Smooth muscle cell of the brain vasculature (primary cell): ENCODE measurements at places on chromosomes 6 and 20.

- no peak for DNase-seq
Measured at GRCh38 chr6:160662429-160662828, 1.6 kb downstream of the LPA start.

- no peak for DNase-seq
Measured at GRCh38 chr6:140594806-140595128, 1220.3 kb upstream of the CITED2 start.

- no peak for DNase-seq
Measured at GRCh38 chr6:112269979-112270566, 15.7 kb upstream of the LAMA4 start.

DNA sequence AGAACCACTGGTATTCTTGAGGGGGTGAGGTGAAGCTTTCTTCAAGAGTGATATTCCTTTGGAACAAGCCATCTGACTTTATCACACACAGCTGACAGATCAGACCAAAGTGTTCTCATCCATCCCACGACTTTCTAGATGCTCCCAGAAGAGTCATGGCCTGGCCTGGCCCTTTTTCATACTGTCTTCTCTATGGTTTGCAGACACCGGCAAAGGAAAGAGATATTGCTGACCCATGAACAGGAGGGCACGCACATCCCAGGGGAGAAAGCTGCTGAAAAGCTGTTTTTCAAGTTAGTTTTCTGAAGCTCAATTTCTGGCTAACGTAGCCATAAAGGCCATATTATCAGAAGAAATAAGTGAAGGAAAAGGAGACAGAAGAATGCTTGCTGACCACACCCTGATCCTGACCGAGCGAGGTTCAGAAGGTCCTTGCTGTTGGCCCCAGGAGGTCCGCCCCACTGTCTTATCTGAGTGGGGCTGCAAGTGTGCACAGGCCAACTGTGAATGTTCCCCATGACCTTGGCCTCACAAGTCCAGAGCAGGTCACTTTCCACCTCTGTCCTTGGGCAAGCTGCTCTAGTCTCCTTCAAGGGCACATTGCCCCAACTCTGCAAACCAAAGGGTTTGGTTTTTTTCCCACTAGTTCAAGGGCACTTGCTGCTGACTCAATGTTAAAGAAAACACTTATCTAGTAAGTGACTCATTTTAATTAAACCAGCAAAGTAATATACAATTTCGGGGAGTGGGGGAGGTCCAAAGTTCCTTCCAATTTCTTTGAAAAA lies 2.0 kb downstream of the ACSS1 start:
- no peak for DNase-seq

DNA sequence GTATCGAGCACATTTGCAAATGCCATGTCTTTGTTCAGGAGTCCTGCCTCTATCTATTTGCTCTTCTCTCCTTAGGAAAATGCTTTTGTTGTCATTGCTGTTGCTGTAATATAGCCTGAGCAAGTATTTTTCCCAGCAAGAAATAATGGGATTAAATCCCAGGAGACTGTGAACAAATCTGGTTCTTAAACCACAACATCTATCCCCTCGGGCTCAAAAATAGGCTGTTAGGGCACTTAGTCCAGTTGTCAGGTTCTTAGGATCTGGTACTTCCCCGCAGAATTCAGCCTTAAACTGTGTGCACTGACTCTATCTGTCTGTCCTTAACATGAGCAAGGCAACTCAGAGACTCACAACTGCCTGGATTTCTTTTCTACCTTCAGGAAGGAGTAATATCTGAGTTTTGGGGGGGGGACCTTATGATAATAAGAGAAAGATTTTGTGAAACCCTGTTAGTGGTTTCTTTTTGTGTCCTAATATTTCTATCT lies 437.5 kb downstream of the HTR1B start:
- no peak for DNase-seq

- DNase-seq = no peak
Measured at GRCh38 chr6:160065200-160065599, 56.4 kb upstream of the SLC22A1 start.

DNA sequence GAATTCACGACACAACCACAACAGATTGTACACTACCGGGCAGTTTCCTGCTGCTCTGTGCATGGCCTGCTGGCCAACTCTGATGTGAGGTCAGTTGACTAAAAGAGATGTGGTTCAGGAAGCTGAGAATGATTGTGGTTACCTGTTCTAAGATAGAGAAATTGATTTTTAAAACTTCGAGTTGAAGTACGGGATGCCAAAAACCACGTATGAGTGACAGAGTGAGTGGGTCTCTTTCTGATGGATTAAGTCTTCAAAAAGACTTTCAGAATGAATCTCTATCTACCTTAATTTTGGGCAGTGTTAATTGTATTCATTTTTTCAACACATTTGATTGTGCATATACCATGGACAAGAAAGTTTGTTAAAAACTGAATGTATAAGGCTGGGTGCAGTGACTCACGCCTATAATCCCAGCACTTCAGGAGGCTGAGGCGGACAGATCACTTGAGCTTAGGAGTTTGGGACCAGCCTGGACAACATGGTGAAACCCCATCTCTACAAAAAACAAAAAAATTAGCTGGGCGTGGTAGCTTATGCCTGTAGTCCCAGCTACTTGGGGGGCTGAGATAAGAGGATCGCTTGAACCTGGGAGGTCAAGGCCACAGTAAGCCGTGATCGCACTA lies 121.2 kb downstream of the SGK1 start:
- no peak for DNase-seq

DNA sequence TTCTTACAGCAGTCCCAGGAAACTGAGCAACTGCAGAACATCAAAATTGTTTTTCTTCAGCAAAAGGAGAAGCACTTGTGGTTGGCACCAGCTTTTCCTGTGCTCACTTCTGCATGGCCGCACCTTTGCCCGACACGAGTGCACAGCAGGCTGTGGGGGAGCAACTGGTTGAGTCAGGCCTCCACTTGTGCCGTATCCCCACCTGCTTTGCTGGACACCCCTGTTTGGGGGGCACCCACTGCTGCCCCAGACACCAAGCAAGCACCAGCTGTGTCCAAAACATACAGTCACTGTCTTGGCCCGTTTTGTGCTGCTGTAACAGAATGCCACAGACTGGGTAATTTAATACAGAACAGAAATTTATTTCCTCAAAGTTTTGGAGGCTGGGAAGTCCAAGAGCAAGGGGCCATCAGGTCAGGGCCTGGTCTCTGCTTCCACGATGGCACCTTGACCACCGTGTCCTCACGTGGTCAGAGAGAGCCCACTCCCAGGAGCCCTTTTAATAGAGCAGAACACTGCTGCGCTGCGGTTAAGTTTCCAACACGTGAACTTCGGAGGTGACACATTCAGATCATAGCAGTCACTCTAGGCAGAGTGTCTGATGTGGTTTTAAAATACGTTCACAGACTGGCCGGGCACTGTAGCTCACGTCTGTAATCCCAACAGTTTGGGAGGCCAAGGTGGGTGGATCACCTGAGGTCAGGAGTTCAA lies 8.7 kb upstream of the GMEB2 start:
- DNase-seq = no peak

- no peak for DNase-seq
Measured at GRCh38 chr6:4970739-4971395, 33.0 kb downstream of the RPP40 start.

- DNase-seq = no peak
Measured at GRCh38 chr6:126312013-126312665, 27.8 kb upstream of the CENPW start.

- no peak for DNase-seq
Measured at GRCh38 chr6:22442826-22443225, 126.5 kb upstream of the HDGFL1 start.

DNA sequence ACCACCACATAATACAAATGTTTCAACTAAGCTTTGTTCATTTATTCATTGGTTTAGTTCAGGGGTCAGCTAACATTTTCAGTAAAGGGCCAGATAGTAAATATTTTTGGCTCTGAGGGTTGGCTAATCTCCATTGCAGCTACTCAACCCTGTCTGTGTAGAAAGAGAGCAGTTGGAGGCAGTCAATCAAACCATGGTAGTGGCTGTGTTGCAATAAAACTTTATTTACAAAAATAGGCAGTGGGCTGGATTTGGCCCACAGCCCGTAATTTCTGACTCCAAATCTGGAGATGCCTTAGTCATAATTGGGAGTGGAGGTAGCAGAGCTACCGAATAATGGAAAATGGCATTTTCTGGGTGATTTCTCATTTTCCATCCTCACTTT lies 242.5 kb upstream of the ZFP64 start:
- DNase-seq = no peak

DNA sequence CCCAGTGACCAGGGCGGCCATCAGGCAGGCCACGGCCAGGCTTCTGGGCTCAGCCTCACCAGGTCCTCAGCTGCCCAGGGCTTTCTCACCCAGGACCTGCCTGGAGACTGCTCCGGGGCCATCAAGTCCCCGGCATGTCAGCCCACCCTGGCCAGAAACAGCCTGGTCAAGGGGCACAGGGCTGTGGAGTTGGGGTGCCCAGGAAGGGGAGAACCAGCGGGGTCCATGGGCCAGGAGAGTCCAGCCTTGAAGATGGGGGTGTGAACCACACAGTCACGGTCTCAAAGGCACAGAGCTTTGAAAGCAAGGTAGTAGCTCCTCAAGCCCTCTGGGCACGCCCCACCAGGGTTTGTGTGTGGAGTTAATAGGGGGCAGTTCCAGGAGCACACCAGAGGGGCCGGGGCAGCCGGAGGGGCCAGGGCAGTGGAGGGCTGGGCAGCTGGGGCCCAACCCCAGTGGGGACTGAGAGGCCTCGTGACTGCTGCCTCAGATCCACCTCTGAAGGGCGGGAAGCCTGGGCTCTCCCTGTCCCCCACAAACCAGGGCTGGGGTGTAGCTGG lies 48.0 kb upstream of the BHLHE23 start:
- DNase-seq = no peak

- no peak for DNase-seq
Measured at GRCh38 chr6:24574809-24575208, 71.2 kb downstream of the KIAA0319 start.

DNA sequence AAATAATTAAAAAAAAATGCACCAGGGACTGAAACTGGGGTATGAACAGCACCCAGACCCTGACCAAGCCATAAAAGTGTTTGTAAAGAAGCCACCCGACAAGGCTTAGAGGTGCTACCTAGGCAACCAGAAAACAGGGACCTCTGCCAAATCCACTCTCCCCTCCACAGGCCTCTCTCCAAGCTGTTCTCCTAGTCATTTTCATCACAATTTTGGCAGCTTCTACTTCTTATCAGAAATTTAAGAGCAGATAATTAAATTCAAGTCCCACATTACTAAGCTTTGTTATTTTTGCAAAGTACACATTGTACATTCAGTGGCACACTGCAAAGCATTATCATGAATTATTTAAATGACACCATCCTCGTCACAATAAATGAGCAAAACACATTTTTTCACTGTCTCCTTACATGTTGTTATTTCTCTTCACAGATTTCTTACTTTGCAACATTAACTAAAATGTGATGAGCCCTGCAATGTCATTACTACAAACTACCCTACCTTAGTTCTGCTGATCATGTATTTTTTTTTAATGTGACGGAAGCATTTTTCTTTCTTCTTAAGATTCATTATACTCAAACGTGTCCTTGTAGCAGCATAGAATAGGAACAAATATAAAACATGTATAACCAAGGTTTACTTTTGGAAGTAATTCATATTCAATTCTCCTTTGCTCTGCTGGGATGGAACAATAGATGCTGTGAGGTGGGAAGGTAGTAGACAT lies 38.1 kb downstream of the ECT2L start:
- DNase-seq = no peak

DNA sequence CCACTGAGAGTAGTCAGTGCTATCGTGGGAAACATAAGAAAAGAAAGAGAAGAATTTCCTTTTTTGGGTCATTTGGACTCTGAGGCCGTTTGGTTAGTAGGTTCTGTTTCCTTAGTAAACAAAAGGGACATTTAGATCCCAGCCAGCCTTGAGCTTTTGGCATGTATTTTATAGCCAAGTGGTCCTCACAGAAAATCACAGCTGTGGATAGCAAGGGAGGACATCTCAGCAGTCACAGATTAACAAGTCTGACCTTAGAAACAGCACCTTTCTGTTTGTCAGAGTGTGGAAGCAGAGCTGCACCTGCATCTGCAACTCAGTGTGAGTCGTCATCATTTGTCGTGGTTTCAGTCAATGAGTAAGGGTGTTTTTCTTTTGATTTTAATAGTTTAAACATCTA lies 40.5 kb downstream of the FAM120B start:
- no peak for DNase-seq

DNA sequence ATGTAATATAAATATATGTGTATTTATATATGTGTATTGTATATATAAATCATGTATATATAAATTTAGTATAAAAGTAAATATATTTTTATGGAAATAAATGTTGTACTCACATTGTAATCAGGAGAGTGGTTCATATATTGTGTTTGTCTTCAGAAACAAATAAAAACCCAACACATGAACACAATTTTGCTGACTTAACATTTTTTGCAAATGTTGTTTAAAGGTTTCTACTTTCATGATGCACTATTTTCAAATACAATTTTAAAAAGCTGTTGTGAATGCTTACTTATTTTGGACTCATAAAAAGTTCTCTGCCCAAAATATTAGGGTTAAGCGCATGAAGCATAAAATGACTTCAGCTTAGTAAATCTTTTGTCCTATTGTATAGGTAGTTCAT lies 24.0 kb upstream of the PHF3 start:
- DNase-seq = no peak

- DNase-seq = no peak
Measured at GRCh38 chr6:38417521-38417920, 222.2 kb downstream of the BTBD9 start.

DNA sequence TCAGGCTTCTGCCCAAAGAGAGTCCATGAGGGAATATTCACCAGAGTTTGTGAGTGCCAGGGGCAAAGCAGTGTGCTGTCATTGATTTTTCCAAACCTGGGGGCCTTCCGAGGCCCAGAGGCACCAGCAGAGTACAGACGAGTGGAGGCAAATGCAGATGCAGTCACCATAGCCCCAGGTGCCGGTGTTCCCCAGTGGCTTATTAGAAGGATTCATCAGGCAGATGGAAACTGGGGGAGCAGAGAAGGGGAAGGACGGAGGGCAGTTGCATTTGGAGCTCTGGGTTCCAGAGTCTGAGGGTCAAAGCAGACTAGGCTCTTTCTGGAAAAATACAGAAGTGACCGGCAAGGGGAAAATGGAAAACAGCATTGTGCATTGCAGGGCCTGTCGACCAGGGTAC lies 184.2 kb downstream of the ANKRD60 start:
- no peak for DNase-seq

DNA sequence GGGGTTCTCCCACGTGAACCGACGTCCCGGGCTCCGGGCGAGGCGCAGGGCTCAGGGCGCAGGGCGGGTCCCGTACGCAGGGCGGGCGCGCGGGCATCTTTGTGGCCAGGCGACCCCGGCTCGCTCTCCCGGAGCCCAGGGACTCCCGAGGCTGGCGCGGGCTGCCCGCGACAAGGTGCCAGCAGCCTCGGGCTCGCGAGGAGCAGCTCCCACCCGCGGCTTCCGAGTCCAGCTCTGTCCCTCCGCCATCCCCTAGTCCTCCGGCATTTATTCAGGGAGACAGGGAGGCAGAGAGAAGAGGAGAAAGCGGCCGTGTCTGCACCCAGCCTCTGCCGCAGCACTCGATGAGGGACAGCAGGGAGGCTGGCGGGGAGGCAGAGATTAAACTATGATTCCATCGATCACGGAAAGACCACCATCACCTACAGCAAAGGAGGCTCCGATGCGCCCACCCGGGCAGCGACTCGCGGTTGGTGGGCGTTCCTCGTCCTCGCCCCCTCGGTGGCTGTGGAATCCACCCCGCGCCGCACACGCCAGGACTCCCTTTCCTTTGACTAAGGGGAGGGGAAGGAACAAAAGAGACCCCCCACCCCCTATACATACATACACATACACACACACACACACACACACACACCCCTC lies 1.1 kb downstream of the RGS17 start:
- no peak for DNase-seq
